ENCODE measurements at places on chromosomes 2 and 18.

DNA sequence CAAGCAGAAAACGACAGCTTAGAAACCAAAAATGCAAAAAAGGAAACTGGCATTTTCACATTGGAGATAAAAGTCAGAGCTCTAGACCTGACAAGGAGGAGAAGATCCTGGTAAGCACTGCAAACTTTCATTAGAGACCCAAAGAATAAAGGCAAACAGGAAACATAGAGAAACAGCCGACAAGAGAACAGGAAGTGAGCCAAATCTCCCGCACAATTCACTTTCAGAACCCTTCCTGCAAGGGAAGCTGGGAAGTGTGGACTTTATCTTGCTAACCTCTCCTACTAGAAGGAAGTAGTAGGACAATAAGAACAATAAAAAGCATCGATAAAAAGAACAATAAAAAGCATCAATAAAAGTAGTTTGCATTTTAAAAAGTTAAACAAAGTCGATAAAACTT, 417.8 kb upstream of the SPHKAP start:
- DNase-seq: no peak

- DNase-seq: no peak
Measured at GRCh38 chr2:121884078-121884477, 128.6 kb downstream of the TSN start.

DNA sequence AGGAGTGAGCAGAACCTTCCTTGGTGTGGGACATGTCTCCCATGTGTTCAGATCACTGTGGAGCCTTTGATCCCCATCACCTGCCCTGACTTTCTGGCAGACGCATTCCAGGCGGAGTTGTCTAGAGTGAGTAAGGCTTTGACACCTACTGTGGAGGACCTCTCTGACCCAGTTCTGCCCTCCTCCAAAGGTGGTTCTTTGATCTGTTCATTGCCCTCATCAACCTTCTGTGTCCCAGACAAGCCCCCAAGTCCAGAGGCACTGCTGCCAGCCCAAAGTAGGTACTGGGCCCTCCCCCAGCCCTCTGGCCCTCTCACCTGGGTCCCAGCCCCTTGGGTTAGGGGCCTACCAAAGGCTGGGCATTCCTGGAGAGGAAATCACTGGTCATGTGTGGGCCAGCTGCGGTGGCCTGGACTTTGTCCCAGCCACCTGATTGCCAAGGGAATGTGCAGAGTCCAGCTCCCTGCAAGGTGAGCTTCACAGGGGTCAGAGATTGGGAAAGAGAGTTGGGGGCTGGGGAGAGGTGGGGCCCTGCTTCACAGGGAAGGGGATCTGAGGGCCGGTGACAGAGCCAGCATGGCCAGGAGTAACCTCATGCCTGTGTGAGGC, 12.1 kb upstream of the FAHD2A start:
- DNase-seq: no peak

- no peak for DNase-seq
Measured at GRCh38 chr18:9731380-9731779, 23.3 kb downstream of the RAB31 start.

GRCh38 chr2:104521247-104521646, 332.7 kb upstream of the POU3F3 start:
- no peak for DNase-seq

- DNase-seq: no peak
Measured at GRCh38 chr2:124250433-124250832, 225.3 kb downstream of the CNTNAP5 start.

GRCh38 chr2:182193291-182193690, 207.6 kb downstream of the PPP1R1C start:
- no peak for DNase-seq

DNA sequence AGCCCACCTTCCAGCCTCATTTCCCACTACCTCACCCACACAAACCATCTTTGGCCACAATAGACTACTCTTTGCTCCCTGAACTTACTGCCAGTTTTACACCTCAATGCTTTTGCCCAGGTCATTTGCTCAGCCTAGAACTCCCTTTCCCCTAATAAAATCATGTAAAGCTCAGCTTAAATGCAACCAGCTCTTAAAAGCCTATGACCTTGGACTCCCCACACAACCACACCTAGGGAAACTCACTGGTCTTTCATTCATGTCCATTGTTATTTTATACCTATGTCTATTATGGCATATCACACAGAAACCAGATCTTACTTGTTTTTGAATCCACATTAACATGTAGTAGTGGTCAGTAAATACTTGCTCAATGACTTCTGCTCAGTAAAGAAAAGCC, 14.5 kb upstream of the XDH start:
- no peak for DNase-seq
